Endodermal cell (in vitro differentiated cells): ENCODE measurements at places on chromosomes 6 and 20.

DNA sequence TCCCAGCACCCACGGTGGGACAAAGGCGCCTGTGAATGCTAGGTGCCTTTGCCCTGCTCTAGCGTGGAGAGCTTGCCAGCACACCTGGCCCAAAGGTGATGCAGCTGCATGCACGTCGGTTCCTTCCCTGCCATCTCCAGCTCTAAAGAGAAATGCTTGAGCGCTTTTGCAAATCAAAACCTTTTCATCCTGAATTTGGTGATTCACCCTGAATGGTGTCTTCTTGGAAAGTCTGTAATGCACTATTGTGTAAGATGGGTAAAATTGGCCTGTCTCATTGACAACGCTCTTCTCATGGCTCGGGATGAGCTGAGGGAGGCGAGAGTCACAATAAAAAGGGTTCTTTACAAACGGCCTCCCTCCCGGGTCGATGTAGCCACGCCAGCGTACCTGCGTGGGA lies 103.1 kb upstream of the ID4 start:
- DNase-seq: no peak

DNA sequence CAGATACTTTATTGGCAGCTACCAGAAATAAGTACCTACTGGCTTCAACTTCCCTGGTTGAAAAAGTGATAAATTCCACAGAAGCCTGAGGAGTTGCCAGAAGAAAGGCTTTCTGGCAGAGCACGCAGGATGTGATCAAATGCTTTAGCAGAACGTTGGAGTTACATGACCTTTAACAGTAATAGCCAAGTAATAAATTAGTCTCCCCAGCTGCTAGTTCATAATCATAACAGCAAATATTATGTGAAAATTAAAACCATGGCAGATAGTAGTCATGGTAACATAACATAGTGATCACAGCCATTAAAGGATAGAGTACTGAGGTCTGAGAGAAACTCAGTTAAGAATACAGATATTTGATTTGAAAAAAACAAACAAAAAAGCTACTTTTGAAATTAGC lies 567.7 kb downstream of the ADGRB3 start:
- DNase-seq: no peak

DNA sequence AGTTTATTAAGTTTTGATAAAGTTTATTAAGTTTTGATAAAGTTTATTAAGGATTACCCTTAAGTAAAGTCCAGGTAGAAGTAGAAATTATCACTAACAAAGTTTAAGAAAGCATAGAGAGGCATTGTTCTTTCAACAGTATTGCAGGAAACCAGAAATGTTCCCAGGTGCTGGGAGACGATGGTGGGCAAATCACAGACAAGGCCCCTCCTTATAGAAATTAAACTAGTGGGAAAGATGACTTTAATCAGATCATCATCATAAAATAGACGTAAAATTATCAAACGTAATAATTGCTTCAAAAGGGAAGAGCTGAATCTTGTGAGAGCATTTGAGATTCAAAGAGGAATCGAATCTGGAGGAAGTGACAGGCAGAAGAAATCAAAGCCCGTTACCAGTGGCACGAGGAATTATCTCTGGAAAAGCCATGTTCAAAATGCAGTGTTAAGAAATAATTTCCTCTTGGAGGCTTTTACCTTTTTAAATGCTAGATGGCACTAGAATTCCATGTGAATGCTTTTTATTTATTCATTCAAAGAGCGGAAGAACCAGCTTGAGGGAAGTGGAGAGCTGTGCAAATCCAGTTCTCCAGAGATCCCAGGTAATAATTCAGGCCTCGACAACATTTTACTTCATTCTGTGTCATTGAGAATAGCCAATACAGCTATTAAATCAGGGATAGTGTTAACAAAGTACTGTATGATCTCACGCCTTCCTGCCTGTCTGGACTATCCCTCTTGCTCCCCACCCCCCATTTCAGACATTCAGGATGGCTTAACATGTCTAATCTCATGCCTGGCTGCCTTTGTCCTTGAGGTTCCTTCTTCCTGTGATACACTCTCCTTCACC lies 1.0 kb upstream of the APMAP start:
- peak; percentile 10 for DNase-seq

DNA sequence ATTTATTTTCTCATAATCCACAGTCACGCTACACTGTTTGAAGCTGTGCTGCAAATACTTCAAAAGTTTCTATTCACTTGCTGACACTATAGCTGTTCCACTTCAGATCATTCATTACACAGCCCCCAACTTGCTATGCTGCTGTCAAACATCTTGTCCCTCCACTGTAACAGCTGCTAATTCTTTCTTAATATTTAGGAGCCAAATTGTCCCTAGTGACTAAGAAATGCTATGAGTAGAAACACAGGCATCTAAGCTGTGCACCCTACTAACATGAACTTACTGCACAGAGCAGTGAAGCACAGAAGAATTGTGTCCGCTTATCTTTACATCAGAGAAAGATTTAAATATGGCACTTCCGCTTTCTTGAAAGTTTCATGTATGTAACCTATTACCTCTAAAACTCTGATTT lies 91.3 kb downstream of the PDE10A start:
- no peak for DNase-seq

DNA sequence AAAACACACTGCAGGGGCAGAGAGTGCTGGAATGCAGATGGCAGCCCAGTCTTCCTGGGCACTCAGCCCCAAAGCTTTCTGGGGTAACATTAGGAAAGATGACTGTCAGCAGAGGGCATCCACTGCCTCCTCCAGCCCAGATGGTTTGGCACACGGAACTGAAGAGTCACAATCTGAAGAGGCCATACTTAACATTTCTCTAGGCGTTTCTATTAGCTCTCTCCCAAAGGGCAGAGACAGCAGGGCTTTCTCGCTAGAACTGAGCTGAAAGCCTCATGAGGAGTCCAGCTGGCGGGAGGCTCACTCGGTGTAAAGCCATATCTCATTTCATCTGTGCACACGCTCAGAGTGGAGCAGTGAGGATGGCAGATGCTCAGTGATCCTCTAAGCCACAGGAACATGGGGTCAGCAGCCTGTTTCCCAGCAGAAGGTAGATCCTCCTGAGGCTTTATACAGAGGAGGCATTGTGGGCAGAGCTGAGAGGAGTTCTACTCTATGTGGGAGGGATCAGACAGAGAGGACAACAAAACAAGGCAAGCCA lies 28.1 kb downstream of the ALDH8A1 start:
- DNase-seq: no peak

GRCh38 chr6:90288404-90288803 lies 8.2 kb downstream of the BACH2 start:
- DNase-seq: no peak

GRCh38 chr6:138157986-138158638 lies 3.6 kb upstream of the ARFGEF3 start:
- DNase-seq: no peak

DNA sequence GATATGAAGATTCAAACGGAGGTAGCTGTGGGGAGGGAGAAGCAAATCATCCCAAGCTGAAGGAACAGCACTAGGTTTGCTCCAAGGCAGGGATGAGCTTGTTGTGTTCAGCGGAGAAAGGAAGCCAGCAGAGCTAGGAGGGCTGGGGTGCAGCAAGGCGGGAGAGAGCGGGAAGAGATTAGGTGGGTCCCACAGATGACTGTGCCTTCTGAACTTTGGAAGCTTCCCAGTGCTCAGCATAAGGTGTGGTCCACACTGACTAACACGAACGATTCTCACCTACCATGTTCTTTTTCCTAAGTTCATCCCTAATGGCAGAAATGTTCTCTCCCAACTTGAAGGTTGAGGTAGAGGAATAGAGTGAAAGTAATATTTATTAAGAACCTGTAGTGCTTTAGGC lies 1.2 kb downstream of the RAE1 start:
- DNase-seq: no peak

DNA sequence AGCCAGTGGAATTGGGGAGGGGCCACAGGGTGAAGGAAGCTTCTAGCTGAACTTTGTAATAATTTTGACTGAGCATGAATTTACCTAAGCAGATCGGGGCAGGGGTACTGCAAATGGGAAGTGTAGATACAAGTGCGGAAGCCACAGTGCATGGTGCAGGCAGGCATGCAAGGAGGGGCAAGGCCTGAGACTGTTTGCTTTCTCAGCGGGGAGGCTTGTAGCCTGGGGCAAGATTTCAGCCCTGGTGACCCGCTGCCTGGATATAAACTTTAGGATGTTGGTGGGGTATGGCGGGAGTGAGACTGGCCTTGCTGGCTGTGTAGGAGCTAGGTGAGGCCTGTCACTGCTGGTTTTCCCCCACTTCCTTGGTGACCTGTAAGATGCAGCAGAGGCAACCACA lies 266.4 kb upstream of the PREP start:
- peak; percentile 57 for DNase-seq

DNA sequence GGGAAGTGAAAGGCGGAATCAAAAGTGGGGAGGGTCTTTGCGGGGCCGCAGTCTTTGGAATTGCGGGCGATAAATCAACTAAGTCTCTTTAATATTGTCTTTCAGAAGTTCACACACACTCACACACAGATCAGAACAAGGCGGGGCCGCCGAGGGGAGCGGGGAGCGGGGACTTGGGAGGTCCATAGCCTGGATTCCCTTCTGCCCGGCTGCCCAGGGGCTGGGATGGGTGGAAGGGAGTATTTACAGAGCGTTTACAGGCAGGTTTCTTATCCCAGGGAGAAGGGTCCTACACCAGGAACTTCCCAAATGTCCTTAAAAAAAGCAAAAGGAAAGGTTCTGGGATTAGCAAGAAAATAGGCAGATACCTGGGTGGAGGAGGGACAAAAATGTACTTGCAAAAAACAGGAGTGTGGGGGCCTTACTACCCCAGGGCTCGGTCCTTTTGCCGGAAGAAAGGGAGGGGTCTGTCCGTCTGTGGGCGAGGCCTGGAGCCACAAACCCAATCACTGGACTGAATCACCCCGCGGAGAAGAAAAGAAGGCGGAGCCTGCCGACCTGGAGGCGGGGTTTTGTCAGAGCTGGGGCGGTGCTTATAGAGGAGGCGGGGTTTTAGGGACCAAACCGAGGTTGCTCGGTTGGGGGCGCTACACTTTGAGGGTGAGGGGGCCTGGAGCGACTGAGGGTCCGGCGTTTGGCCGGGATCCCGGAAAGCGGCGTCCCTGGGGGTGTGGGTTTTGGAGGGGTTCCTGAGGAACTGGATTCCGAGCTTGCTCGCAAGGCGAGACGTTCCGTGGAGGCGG lies 3.2 kb downstream of the PRRT1 start:
- peak; percentile 94 for DNase-seq

DNA sequence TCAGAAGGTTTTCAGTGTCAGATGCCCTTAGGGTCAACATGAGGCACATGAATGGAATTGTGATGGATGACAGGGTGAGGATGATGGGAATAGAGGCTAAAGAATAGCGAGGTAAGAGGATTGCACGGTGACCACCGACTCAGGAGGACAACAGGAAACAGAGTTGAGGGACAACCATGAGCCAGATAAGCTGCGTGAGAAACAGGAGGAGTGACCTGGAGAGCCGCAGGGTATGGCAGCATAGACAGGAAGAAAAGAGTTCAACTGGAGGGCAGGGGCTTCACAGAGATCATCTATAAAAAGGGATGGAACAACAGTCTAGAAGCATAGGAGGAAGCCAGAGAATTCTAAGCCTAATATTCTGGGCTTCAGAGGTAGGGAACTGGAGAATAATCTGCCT lies 84.7 kb upstream of the ENPP5 start:
- DNase-seq: no peak

GRCh38 chr6:75604294-75604693 lies 2.6 kb downstream of the SENP6 start:
- DNase-seq: no peak

DNA sequence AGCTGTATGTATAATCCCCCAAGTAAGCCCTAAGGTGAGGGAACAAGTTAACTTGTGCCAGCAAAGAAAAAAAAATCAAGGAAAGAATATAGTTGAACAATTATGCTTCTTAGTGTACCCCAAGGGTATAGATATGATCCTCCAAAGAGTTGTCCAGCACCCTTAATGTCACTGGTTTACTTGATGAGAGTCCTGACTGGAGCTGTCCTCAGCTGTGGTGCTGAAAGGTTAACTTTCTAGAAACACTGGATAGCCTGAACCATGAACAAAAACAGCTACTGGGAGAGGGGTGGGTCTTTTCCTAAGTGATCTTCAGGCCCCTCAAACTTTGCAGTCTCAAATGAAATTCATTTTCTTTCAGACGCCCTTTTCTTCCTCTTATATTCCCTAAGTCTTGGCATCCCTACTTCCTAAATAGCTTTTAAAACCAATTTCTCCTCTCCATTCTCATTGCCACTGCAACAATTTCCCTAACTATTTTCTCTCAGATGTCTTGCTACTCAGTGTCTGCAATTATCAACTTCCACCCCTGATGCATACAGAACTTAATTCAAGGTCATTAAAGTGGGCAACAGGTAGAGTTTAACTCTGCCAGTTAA lies 83.5 kb upstream of the PROKR2 start:
- DNase-seq: peak; percentile 78

DNA sequence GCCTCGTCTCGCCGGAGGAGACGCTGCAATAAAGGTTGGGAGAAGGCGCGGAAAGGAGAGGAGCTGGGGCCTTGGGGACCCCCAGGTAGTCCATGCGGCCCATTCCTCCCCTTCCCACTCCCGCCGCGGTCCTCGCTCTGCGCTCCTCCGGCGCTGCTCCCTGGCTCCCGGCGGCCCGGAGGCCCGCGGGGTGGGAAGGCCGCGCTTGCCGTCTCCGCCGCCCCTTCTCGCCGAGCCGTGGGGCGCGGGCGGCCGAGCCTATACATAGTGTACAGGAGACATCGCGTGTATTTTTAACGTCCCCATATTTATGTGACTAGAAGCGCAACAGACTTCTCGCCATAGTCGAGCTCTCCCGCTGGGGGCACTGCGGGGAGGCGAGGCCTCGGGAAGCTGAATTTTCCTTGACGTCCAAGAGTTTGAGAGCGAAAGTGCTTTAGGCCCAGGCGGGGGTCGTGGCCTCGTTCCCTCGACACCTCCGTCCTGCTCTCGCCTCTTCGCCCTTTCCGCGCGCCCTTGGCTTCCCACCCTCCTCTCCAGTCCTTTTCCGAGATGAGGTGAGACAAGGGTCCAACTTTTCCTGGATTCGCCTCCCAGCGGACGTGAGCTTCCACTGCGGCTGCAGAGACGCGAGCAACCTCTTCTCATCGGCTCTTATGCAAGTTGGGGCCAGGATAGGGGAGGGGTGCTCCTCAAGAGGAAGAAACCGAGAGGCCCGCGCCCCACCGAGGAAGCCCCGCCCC lies 29.0 kb downstream of the SLC12A5 start:
- peak; percentile 87 for DNase-seq

DNA sequence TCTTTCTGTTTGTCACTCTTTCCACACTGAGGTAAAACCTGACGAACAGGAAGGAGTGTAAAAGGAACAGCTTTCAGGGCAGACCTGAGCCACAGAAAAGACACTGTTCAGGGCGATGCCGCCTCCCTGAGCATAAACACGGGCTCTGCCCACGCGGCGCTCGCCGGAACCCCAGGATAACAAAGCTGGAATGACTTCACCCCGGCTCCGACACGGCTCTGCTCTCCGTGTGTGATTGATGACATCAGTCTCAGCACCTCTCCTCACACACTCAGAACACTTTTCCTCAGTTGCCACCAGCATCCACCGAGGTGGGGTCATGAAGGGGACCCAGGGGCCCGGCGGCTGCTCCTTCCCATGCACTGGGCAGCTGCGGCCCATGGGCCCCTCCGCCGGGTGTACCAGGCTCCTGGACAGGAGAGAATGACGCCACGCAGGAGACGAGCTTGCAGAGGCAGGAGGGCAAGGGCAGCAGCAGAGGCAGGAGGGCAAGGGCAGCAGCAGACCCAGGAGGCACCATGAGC lies 43.6 kb downstream of the DLL1 start:
- no peak for DNase-seq

GRCh38 chr20:44247131-44247571 lies at the start of gene GDAP1L1:
TSS of gene GDAP1L1 (plus strand) at chr20:44247308. CDS start at chr20:44247335, 27 bp downstream.
- peak; percentile 89 for DNase-seq
